NCI-H82 (cell line): ENCODE measurements at places on chromosomes 2 and 18.

DNA sequence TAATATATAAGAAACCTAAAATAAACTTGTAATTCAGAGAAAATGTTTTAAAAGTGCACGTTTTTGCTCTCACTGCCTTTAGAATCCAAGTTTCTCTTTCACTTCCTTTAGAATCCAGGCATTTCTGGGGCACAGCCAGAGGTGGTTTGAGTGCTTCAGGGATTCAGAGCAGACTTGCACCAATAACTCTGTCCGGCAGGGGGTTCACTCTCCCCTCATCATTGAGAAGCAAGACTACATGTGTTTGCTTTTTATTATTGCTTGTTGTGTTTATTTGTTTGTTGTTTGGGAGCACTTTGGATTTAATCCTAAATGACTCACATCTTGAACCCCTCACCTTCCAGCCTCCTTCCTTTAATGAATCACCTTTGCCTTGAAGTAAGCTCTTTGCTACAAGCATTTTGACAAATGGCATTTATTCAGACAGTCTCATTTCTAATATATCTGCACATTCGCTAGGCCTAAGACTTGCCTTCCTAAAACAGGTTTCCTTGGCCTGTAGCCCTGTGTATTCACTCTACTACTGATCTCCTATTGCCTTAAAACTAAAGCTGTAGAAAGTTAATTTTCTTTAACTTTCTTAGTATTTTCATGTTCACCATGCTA, 233.5 kb upstream of the ATP5MC3 start:
- DNase-seq: peak; percentile 70

GRCh38 chr2:187155476-187155875, 292.6 kb downstream of the CALCRL start:
- DNase-seq: no peak

DNA sequence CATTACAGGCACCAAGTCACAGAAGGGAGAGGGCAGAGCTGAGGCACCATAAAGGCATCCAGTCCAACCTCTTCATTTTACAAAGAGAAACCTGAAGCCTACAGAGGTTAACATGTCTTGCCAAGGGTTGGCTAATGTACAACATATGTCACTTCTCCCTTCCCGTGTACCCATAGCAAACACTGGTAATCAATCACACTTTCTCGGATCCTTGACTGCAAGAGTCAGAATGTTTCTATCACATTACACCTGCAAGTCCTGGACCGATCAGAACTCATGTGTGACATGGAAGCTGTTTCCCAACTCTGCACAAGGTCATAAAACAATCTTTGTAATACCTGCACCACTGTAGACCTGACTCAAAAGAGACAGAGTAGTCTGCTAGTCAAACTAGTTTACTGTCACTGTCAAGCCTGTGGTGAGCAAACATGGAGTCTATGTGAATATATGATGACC, 6.0 kb downstream of the ANKRD44 start:
- no peak for DNase-seq

DNA sequence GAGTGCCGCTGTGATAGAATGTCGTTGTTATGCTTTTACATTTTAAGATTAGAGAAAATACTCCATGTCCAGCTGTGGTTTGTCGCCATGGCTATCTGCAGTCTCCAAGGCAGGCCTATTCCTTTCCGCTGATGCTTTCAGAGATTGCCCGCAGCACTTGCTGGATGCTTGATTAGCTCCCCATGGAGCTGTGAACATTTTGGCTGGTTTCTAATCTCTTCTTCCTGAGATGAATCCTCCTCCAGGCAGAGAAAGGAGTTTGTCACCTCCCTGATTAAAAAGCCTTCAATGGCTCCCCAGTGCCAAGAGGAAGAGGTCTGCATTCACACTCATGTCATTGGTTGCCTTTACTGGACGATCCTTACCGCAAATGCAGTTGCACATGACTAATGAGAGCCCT, 32.6 kb upstream of the LPIN1 start:
- no peak for DNase-seq
